ENCODE measurements at places on chromosomes 7 and 10. TPM values are rescaled to one million over a fixed set of nuclear protein-coding genes. Genes with fewer than 3 reads are reported as not detected.

The AKR1C3 gene
- total RNA-seq, result 1,414 TPM

The EN2 gene
- total RNA-seq, result 1.0 TPM

The NCAPG2 gene
- total RNA-seq, result 42.1 TPM

The KIF5B gene
- total RNA-seq, result 39.3 TPM

The SMO gene
- 13.8 TPM for total RNA-seq

The KNDC1 gene
- total RNA-seq, result 0.89 TPM

The HOXA2 gene
- 0.99 TPM for total RNA-seq

The OPN1SW gene
- total RNA-seq, result not detected

The RELN gene
- not detected for total RNA-seq

The AOAH gene
- total RNA-seq, result not detected

The IPMK gene
- total RNA-seq, result 2.8 TPM

The WIPF3 gene
- 0.57 TPM for total RNA-seq

Data from A549 treated with RU486 at 1 μM for 4 hours (cell line).